ENCODE measurements at places on chromosomes 5 and 9. TPM values are rescaled to one million over a fixed set of nuclear protein-coding genes. Genes with fewer than 3 reads are reported as not detected.

- no peak for DNase-seq
These were observed 16.1 kb upstream of the RAB14 start for GRCh38 chr9:121217609-121218292.

DNA sequence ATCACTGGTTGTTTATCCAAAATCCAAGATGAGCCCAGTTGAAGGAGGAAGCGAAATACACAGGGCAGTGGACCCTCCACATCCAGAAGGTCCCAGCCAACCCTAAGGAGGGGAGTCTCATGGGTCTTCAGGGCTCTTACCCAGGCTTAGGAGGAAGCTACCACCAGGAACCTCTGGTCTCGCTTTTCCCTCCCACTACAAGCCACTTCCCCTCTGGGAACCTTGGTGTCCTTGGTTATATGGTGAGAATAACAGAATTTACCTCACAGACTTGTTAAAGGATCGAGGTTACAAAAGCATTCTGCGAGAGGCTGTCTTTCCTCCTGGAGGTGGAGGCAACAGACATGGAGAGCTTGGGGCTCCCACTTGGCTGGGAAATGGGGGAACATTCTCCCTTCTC, 3.4 kb downstream of the HIGD2A start:
- DNase-seq, result no peak

GRCh38 chr5:117731446-117731845, 1156.8 kb upstream of the SEMA6A start:
- DNase-seq, result no peak

DNA sequence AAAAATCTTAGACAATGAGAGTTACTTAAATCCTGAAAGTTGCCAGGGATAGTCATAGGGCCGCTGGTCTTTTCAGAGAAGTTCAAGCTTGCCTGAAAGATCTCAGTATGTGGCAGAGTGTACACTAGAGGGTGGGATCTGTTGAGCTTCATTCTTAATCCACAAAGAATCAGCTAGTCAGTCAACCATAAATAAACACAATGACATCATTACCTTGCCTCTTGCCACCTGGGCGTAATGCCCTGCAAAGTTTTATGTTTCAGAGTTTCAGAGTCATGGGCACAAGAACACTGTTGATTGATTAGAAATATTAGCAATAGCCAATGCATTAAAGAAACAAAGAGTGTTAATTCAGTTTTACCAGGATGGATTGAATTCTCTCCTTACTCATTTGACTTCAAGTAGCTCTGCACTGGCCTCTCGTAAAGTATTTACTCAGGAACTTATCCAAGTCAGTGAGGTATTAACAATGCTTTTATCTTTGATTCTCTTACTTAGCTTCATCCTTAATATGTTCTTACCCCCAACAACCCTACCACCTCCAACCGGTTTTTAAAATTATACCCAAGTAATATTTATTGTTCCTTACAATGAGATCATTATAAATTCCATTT, 14.3 kb upstream of the ANXA1 start:
- DNase-seq, result no peak

DNA sequence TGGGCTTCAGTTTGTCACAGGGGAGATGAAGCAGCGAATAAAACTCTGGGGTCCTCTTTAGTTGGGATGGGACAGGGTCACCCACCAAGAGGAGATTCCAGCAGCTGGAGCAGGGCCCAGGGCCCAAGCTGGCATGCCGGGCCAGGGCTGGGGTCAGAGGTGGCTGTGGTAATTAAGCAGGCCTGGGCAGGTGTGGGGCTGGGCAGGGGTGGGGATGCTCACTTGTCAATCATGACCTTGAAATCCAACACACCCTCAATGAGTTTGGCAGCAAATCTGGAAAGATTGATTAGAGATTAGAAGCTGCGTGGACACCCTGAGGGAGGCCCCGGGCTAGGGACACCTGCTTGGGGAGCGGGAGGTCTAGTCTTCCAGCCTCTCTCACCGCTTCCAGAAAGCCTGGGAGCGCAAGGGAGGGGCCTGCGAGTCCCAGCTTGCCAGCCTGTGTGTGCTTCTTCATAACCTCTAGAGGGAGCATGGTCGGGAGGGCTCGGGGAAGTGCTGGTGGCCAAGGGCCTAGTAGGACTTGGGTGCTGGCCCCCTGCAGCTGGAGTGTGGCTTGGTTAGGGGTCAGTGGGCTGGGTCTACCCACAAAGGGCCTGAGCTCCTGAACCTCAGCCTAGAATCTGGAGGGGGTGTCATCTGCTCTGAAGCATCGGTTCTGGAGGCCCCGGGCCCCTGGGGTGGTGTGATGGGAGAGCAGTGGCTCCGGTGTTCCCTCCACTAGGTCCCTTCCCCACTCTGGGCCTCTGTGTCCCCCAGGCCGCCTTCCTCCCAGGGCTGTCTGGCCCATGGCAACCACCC, 7.6 kb downstream of the CRAT start:
- DNase-seq, result no peak

GRCh38 chr5:167743695-167744464, 547.6 kb upstream of the WWC1 start:
- no peak for DNase-seq

DNA sequence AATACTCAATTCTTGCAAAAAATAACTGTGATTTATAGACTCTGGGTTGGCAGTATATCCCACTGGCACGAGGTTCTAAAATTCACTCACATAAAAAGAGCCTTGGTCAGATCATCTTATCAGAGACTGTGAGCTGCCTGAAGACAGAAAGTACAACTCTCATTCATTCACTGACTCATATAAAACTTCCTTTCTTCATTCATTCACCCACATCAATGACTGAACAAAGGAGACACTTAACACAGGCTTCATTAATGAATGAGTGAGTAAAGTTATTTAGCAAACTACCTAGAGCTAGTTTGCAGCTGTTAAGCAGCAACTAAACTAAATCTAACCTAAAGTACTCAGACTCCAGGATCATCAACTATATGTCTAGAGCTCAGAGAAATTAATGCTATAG, 214.7 kb downstream of the DENND1A start:
- no peak for DNase-seq

Gene BARHL1
- not detected for total RNA-seq

Gene SPDL1
- total RNA-seq, result 44.5 TPM

Gene OSMR
- total RNA-seq, result 2.6 TPM
